ENCODE measurements at places on chromosomes 2 and 18. TPM values are rescaled to one million over a fixed set of nuclear protein-coding genes. Genes with fewer than 3 reads are reported as not detected.
A peak's percentile ranks its signal among the peaks of the same experiment; 100 is the strongest.

DNA sequence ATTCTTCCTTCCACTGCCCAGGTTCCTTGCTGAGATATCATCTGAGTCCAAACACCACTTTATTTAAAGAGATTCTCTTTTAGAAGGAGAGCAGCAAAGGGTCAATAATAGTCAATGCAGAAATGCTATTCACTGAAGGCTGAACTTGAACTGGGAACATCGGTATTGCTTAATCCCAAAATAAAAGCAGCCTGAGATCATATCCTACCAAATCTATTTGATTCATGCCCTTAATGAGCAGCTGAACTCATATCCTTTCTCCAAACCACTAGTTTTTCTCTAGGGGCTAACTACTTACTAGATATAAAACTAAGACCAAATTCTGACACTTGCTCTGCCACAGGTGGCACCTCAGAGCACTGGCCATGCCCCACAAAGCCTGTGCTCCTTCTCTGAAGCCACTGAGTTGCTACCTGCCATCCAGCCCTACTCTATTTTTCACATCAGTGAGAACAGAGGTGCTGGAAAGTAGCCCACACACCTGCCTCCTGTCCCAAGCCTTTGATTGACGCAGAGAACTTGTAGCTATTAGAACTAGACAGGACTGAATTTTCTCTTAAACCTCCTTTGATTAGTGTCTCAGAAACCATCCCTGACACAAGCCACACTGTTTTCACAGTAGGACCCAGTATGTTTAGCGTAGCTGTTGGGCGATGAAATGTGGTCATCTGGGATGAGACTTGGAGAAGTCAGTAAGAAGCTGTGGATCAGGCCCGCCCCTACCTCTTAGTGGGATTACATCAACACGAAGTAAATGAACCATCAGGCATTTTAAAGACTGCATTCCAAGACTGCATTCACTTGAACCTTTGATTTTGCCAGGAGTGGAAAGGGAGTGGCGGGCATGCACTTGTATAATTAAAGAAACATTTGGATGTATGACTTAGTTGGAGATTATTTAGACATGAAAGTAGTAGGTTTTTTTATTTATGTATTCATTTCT lies 124.3 kb downstream of the RBMS1 start:
- H3K4me3 ChIP-seq, result no peak overlapping the region
- no peak for DNase-seq
- H3K27ac ChIP-seq, result no peak overlapping the region
- H3K36me3 ChIP-seq, result peaks cover 2% of the 10 kb centered on the region

Gene MGAT5
- total RNA-seq, result 11.6 TPM

Gene ECEL1
- 0.12 TPM for total RNA-seq

Gene GLI2
- not detected for total RNA-seq

Gene ABCG5
- not detected for total RNA-seq

DNA sequence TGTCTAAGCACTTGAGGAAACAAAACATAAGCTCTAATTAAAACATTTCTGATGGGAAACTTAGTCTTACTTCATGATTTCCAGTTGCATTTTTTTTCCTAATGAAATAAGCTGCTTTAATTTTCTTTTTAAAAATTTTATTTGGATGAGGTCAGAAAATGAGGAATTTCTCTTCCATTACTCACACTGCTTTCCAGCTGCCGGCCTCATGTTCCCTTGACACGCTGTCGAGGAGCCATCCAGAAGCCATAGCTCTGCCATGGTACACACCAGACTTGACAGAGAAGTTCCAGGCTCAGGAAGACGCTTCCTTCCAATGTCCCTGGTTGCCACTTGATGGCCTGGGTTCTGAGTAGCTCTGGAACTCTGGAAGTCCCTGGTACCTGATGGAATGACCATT lies 12.1 kb upstream of the MAPRE2 start:
- no peak for DNase-seq
- H3K27me3 ChIP-seq, result no peaks in the 10 kb centered on the region
- peaks cover 61% of the 10 kb centered on the region for H3K4me1 ChIP-seq
- H3K27ac ChIP-seq, result peak overlapping the region; percentile 92

GRCh38 chr2:16330982-16331381 lies 334.7 kb downstream of the CYRIA start:
- H3K4me3 ChIP-seq, result no peak overlapping the region
- DNase-seq, result no peak
- no peaks in the 10 kb centered on the region for H3K36me3 ChIP-seq
- no peak overlapping the region for H3K27ac ChIP-seq

DNA sequence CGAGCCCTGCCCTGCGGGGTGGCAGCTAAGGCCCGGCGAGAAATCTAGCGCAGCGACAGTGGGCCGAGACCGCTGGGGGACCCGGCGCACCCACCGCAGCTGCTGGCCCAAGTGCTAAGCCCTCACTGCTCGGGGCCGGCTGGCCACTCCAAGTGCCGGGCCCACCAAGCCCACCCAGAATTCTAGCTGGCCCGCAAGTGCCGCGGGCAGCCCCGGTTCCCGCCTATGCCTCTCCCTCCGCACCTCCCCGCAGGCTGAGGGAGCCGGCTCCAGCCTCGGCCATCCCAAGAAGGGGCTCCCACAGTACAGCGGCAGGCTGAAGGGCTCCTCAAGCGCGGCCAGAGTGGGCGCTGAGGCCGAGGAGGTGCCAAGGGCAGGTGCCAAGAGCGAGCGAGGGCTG lies 55.2 kb upstream of the RND3 start:
- DNase-seq, result no peak
- no peaks in the 10 kb centered on the region for H3K4me1 ChIP-seq
- no peak overlapping the region for H3K27ac ChIP-seq

Gene MREG
- total RNA-seq, result 3.1 TPM

DNA sequence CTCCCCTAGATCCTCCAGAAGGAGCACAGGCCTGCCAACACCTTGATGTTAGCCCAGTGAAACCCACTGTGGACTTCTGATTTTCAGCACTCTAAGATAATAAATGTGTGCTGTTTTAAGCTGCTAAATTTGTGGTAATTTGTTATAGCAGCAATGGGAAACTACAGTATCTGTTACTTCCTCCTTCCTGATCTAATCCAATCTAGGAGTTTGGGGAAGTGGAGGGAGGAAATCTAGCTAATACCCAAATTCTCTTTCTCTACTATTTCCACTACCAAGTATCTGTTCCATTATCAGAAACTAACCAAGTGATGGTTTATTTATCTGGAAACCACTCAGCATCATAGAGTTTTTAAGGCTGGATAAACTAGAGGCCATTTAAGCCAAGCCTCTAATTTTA lies 64.9 kb downstream of the AFF3 start:
- no peaks in the 10 kb centered on the region for H3K27me3 ChIP-seq
- no peaks in the 10 kb centered on the region for H3K36me3 ChIP-seq
- DNase-seq, result no peak
- H3K4me1 ChIP-seq, result no peaks in the 10 kb centered on the region
- H3K4me3 ChIP-seq, result no peak overlapping the region
- no peak overlapping the region for H3K27ac ChIP-seq

Gene SLC40A1
- total RNA-seq, result 3.8 TPM

DNA sequence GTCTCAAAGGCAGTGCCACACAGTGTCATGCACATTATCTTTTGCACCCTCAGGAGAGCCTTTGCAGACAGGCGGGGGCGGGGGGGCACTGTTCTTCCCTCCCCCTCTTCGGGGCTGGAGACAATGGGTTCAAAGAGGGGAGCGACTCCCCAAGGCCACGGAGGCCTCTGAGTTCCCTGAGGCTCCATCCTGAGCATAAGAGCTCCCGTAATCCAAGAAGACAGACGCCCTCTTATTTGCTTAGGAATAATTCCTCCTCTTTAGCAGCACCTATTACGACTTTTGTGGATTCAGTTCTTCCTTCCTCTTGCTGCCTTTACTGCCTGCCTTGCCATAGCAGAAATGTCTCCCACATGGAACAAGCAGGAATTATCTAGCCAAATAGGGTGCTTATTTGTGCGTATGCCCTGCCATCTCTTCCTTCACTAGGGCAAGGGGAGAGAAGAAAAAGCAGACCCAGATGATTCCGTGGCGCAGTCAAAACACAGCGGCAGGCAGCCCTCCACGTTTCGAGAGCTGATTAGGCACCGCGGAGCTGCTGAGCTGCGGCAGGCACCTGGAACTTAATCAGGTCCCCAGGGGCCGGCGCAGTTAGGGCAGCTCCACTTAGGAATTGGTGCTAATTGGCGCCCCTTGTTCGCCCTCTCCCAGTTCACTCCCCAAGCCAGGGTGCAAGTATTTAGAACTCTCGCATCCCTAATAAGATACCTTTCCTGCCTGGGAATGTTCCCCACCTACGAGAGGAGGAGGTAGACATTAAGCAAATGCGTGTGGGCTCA lies 233.4 kb upstream of the MYT1L start:
- no peak overlapping the region for H3K4me3 ChIP-seq
- H3K36me3 ChIP-seq, result no peaks in the 10 kb centered on the region
- H3K27me3 ChIP-seq, result no peaks in the 10 kb centered on the region
- no peak for DNase-seq
- no peaks in the 10 kb centered on the region for H3K4me1 ChIP-seq

DNA sequence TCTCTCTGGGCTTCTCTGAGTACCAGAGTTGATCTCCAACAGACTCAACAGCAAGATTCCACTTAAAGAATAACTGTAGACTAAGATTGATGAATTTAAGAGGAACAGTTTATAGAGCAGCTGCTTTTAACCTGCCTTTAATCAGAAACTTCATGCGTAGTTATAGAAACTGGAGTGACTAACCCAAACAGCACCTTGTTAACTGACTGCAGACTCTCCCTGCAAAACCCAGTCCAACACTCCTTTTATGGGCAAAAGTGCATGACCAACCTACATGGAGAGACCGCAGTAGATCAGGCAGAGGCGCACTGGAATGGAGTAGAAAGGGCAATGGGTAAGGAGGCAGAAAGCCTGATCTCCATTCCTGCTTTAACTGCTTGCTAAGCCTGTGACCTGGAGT lies 110.6 kb downstream of the NRP2 start:
- no peaks in the 10 kb centered on the region for H3K36me3 ChIP-seq
- no peak overlapping the region for H3K4me3 ChIP-seq
- no peak for DNase-seq
- H3K27ac ChIP-seq, result no peak overlapping the region
- H3K4me1 ChIP-seq, result no peaks in the 10 kb centered on the region

Gene FSHR
- not detected for total RNA-seq

Gene NCL
- 911 TPM for total RNA-seq

Gene CSRNP3
- total RNA-seq, result not detected

GRCh38 chr2:211996857-211997256 lies 541.7 kb downstream of the ERBB4 start:
- no peak for DNase-seq
- no peaks in the 10 kb centered on the region for H3K4me1 ChIP-seq
- H3K27ac ChIP-seq, result no peak overlapping the region

- no peak overlapping the region for H3K27ac ChIP-seq
- no peaks in the 10 kb centered on the region for H3K4me1 ChIP-seq
- no peak for DNase-seq
- no peak overlapping the region for H3K4me3 ChIP-seq
Measured at GRCh38 chr2:107020392-107020791, 134.4 kb upstream of the ST6GAL2 start.

Gene SNTG2
- 0.57 TPM for total RNA-seq

DNA sequence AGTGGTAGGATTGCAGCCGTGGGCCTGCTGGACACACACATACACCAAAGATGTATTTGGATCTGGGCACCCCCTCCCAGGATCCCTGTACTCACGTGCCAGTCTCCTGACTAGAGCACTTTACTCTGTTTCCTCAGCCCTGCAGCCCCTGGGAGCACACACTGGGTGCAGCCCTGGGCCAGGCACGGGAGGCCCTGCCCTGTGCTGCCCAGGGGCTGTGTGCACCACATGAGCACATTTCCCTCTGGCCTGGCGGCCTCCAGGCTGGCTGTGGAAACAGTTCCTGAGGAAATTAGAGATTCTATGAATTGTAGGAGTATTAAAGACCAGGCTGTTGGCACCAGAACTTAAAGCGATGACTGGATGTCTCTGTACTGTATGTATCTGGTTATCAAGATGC lies 45.4 kb downstream of the BCL2L11 start:
- peaks cover 31% of the 10 kb centered on the region for H3K36me3 ChIP-seq
- H3K4me1 ChIP-seq, result peaks cover 39% of the 10 kb centered on the region
- no peak overlapping the region for H3K27ac ChIP-seq
- no peak overlapping the region for H3K4me3 ChIP-seq

DNA sequence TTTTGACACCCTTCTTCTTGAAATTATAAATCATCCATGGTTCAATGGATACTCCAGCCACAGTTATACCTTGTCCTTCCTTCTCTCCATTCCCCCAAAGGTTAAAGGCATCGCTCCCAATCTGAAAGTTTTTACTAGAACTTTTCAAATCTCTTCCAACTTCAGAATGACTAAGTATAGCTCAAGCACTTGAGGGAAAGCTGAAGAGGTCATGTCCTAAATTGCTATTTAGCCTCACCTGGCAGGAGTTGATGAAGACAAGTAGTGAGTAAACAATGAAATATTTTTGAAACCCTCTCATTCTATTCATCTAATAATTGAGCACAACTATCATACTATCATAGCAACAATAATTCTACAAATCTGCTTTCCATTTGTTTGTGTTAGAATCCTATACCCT lies 167.8 kb downstream of the HNMT start:
- no peaks in the 10 kb centered on the region for H3K36me3 ChIP-seq
- H3K4me3 ChIP-seq, result no peak overlapping the region
- DNase-seq, result no peak
- no peaks in the 10 kb centered on the region for H3K27me3 ChIP-seq

Gene OTOF
- 0.52 TPM for total RNA-seq

DNA sequence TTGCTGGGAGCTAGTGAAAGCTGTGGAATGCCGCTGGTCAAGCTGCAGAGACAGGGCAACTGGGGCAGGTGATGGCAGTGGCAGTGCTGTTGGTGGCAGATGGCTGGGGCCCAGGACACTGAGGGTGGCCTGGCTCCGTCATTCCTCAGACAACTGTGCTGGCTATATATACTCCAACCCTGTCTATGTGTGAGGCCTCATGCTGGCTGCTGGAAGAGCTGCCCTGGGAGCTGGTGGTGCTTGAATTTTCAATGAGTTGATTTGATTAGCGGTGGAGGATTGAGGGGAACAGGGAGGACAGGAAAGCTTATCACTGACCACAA lies 66.5 kb upstream of the TMEM200C start:
- no peaks in the 10 kb centered on the region for H3K27me3 ChIP-seq
- H3K4me1 ChIP-seq, result peaks cover 22% of the 10 kb centered on the region
- no peak overlapping the region for H3K27ac ChIP-seq
- no peak overlapping the region for H3K4me3 ChIP-seq
- DNase-seq, result no peak
- no peaks in the 10 kb centered on the region for H3K36me3 ChIP-seq

Gene GAL3ST2
- not detected for total RNA-seq

DNA sequence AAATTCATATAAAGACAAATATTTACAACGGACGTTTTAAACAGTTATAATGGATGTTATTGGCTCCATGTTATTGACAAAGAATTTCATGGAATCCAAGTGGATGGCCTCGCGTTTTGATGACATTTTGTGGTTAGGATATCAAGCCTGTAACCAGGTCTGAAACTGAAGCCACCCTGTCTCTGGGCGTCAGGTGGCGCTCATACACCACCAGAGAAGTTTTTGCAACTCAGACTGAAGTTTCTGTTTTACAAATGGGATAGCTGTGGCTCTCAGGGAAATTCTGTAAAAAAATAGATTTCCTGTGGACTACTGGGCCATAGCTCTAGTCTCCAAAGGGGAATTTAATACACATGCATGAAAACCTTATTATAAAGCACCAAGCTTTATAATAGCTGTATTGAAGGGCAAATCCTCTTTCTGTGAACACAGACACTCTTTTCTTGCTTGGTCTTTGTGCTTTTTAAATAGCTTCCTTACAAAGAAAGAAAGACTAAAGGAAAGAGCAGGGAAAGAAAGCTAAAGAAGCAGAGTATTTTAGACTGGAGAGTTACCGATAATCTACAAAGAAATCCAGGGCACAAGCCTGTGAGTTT lies 86.7 kb downstream of the C18orf54 start:
- peak; percentile 67 for DNase-seq
- H3K4me3 ChIP-seq, result no peak overlapping the region
- peaks cover 21% of the 10 kb centered on the region for H3K27me3 ChIP-seq

All from activated naive CD4-positive, alpha-beta T cell treated with anti-CD3 and anti-CD28 coated beads for 36 hours (primary cell).